RWPE2 (cell line): ENCODE measurements at places on chromosomes 2 and 18.

- DNase-seq = no peak
Measured at GRCh38 chr18:63309422-63309821, 10.1 kb downstream of the BCL2 start.

- DNase-seq = no peak
Measured at GRCh38 chr18:8253944-8254343, 355.3 kb upstream of the RAB12 start.

- no peak for DNase-seq
Measured at GRCh38 chr2:144165599-144166250, 354.2 kb downstream of the ZEB2 start.

DNA sequence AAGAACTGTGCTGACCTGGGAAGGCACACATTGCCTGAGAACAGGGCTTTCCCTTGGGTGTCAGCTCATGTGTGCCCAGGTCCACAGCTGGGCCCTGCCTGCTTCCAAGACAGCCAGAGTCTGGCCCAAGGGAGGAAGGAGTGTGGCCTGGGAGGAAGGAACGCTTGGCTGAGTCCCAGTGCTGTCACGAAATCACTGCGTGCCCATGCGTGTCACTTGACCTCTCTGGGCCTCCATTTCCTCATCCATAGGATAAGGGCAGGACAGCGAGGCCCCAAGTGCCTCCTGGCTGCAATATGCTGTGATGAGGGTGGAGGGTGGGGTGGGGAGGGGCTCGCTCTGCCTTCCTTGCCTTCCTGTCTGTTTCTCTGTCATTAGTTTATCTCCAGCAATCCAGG lies 642 bp upstream of the KCNK3 start:
- no peak for DNase-seq

DNA sequence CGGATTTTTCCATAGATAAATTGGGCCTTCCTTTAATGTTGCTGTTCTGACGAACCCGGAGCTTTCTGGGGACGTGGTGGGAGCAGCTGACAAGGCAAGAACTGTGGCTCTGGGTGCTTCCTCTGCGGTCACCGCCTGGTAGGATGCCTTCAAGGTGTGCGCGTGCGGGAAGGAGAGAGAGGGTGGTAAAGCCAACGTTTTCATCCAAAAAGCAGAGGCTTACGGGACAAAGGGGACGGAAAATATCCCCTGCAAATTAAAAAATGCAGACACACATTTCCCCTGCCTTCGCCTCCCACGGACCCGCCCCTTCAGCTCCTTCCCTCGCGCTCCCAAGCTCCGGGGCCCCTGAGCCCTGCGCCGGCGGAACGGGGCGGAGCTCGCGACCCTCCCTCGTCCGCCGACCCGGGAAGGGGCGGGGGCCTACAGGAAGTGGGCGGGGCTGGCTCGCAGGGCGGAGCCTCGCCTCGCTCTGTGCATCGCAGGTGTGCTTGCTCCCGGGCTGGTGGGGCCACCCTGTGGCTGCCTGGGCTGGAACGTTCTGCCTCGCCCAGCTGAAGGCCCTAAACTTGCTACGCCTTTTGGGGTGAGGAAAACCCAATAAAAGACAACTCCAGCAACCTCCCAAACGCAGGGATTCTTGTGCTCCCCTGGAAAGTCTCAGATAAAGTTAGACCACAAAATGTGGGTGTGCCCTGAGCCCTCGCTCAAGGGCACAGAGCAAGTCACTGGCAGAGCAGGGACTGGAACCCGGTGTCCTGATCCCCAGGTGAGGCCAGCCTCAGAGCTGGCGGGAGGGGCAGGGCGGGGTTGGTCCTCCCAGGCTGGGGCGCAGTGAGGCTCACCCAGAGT lies 25.4 kb upstream of the SLC66A3 start:
- no peak for DNase-seq

DNA sequence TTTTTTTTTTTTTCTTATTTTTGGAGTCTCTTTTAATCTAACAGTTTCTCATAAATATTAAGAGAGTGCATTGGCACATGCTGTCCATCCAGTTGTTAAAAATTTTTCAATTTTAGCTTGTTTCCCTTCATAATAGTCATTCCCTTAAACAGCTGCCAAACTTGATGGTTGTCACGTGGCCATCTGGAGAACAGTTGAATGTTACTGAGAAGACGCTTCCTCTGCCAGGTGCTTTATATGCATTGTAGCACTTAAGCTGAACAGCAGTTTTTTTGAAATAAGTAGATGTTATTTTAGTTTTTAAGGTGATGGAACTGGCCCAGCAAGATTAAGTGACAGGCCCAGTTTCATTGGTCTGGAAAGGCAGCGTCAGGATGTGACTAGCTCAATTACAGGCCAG lies 3.3 kb downstream of the SMARCAL1 start:
- no peak for DNase-seq

DNA sequence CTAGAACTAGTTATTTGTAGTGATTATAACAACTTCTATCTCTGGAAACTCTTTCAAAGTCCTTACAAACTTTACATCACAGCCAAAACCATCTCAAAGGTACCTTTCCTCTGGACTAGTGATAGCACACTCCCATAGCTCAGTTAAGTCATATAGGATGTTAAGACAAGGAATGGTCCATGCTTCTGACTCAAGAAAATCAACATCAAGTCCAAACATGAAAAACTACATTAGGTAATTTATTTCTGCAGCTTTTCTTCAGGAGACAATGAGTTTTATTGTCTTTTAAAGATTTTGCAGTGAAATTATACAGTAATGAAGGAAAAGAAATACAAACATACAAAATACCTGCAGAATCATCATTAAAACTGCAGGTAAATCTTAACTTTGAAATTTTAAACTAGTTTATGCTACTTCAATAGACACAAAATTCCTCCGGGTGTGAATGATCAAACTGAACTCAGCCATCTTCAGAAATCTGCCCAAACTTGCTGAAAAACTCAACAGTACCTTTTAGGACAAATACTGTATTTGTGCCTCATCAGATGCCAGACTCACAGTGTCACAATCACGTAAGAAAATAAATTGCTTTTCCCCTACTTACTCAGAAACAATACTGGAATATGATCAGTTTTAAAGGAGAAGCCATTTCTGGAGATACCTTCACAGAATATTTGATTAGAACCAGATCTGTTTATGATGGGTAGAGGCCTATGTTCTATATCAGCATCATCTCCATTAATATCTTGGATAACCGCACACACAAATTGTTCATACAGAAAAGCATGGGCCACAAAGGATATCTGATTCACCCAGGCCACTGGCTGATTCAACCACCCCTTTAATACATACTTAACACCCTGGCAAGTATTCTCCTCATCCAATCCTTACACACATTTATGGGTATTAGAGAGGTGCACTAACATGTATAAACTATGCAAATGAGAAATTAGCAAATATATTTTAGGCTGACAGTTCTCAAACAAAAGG lies 2.6 kb downstream of the TMEM131 start:
- DNase-seq = no peak

DNA sequence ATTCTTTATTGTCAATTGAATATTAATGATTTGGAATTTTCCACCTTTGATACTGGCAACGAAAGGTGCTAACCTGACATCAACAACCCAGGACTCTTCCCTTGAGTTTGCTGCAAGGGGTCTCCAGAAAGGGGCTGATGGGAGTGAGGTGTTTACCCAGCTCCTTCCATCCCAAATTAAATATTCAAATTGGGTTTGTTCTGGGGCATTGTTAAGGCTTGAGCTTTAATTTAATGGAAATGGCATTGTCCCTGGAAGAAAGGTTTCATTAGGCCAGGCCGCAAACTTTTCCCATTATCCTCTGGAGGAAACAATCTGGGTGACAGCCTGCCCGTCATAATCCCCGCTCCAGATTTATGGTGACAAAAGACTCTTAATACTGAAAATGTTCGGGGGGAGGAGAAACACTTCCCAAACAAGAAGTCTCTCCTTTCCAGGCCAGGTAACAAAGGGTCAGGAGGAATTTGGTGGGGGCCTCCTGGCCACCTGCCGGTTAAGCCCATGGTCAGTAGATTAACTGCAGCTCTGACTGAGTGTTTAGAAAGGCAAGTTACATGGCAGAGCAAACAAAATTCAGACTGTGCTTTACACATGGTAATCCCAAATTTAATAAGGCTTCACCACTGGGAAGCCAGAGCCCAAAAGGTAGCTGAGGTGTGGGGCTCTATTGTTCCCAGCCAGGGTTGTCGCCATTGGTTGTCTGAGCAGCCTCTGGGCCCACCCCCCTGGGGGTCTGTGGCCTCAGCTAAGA lies 151.4 kb upstream of the SIX3 start:
- DNase-seq = no peak

GRCh38 chr2:138009622-138010021 lies 45.3 kb downstream of the HNMT start:
- no peak for DNase-seq

GRCh38 chr2:30679426-30680088 lies 127.7 kb downstream of the CAPN13 start:
- DNase-seq = no peak

DNA sequence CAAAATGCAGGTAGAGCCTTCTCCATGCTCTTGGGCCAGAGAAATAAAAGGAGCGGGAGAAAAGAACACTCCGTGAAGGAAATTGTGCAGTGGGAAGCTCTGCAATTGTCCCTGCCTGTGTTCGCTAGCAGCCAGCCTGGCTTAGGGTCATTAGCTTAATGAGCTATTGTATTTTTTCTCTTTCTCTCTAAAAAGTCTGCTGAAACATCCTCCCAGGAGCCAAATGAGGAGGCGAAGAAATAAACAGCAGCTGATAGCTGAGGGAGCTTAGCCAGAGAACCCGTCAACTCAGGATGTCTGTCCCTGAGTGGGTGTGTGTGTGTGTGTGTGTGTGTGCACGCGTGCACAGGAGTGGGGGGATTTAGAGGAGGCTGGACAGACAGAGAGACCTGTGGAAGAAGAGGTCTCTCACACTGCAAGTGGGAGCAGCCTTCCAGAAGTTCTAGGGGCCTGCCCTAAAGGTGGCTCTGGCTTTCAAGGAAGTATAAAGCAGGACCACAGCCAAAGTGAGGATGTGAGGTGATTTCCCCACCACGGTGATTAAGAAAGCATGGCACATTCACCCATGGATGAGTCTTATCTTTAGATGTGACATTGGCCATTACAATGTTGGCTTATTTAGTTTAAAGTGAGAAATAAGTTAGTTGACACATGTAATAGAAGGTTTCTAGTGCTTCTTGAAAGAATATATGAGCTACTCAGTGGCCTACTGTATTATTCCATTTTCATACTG lies 690.4 kb downstream of the RNF144A start:
- DNase-seq = no peak

- DNase-seq = no peak
Measured at GRCh38 chr2:207474863-207475485, 54.8 kb upstream of the CREB1 start.

GRCh38 chr18:37222354-37222998 lies 343.1 kb downstream of the CELF4 start:
- DNase-seq = no peak

DNA sequence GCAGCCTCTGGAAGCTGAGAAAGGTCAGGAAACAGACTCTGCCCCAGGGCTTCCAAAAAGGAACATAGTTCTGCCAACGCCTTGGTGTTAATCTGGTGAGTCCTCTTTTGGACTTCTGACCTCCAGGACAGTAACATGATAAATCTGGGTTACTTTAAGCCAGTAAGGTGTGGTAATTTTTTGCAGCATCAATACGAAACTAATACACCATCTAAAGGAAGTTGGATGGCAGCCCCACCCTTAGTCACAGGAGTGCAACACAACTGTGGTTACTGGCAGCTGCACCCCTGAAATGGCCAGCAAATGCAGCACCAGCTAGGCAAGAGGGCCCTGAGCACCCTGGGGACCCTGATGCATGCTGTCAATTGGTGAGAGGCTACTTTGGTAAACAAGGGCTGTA lies 25.8 kb downstream of the CREG2 start:
- DNase-seq = no peak

- no peak for DNase-seq
Measured at GRCh38 chr2:138447889-138448570, 53.5 kb upstream of the SPOPL start.

GRCh38 chr2:157764386-157764785 lies 111.7 kb downstream of the ACVR1 start:
- no peak for DNase-seq

DNA sequence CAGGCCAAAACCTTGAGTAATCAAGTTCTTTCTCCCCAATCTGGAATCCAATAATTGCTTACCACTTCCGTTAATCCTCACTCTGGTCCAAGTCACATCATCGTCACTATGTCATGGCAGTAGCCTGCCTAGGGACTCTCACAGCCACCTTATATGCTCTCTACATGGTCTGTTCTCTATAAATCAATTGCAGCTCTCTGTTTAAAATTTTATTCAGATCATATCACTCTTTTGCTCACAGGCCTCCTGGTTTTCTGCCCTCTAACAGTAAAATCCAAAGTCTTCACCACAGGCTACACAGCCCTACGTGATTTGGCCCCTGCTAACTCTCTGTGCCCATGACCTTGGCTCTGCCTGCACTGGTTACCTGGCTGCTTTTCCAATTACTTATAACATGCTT lies 188.7 kb downstream of the STK39 start:
- DNase-seq = no peak

GRCh38 chr2:174711206-174711605 lies 53.1 kb downstream of the CHRNA1 start:
- no peak for DNase-seq

- no peak for DNase-seq
Measured at GRCh38 chr2:197803033-197803444, 1.4 kb upstream of the PLCL1 start.

- DNase-seq = no peak
Measured at GRCh38 chr18:70243131-70243929, 37.8 kb upstream of the RTTN start.

DNA sequence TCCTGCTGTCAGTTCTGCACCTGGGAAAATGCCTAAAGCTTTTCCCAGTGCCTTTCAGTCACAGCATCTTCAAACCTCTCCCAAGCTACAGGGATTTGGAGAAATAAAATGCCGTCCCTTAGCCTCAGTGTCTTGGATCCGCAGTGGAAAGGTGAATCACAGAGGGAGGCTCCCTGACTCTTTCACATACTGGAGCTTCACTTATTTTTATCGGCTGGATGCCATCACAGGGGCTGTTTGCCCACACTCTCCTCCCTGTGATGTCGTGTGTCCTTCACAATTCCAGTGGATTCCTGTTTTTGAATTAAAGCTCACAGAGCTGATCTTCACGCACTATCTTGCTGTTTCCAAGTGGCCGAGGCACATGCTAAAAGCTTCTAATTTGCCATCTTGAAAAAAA lies 1303.1 kb upstream of the DDX18 start:
- no peak for DNase-seq

GRCh38 chr2:159933727-159934049 lies 128.7 kb downstream of the PLA2R1 start:
- no peak for DNase-seq

- DNase-seq = no peak
Measured at GRCh38 chr2:223047260-223047761, 4.7 kb upstream of the KCNE4 start.

- DNase-seq = no peak
Measured at GRCh38 chr2:205629091-205629776, 53.1 kb upstream of the NRP2 start.

- no peak for DNase-seq
Measured at GRCh38 chr2:178119179-178119922, 7.1 kb downstream of the RBM45 start.

GRCh38 chr18:48959921-48960920 lies 9.5 kb upstream of the SMAD7 start:
- DNase-seq = no peak

DNA sequence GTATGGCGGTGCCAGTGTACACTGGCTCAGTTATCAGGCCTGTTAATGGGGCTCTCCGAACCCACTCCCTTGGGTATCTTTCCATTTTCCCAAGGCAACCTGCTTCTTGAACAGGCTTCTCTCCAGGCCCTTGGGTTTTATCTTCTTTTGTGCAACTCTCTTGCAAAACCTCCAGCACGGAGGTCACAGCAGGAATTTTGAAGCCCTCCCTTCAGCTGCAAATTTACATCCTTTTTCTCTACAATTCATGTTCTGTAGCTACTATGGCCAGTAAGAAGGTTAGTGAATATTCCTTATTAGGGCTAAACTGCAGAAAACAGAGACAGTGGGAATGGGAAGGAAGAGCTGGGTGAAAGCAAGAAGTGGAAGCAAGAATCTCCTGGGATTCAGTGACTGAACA lies 10.4 kb upstream of the NPAS2 start:
- DNase-seq = no peak
